Breast epithelium (tissue), 4 donors: ENCODE measurements at places on chromosomes 13 and 19. TPM values are rescaled to one million over a fixed set of nuclear protein-coding genes. Genes with fewer than 3 reads are reported as not detected.
A peak's percentile ranks its signal among the peaks of the same experiment; 100 is the strongest.

Gene ZNF331
- 19.5 TPM for total RNA-seq

Gene OR7C1
- total RNA-seq = 1.5 TPM

Gene CPT1C
- total RNA-seq = 2.8 TPM

- no peak overlapping the region for H3K4me3 ChIP-seq
- no peaks in the 10 kb centered on the region for H3K36me3 ChIP-seq
- H3K4me1 ChIP-seq = no peaks in the 10 kb centered on the region
- H3K27me3 ChIP-seq = no peaks in the 10 kb centered on the region
These were observed 11.1 kb upstream of the SPATA13 start for GRCh38 chr13:24149246-24150032.

GRCh38 chr19:1147934-1148549 lies 26.0 kb downstream of the SBNO2 start:
- H3K27ac ChIP-seq = no peak overlapping the region
- H3K36me3 ChIP-seq = no peaks in the 10 kb centered on the region
- DNase-seq = no peak
- H3K27me3 ChIP-seq = no peaks in the 10 kb centered on the region
- no peaks in the 10 kb centered on the region for H3K4me1 ChIP-seq

- no peak overlapping the region for H3K4me3 ChIP-seq
- DNase-seq = peak; percentile 30
- H3K36me3 ChIP-seq = no peaks in the 10 kb centered on the region
- no peaks in the 10 kb centered on the region for H3K4me1 ChIP-seq
- H3K27me3 ChIP-seq = no peaks in the 10 kb centered on the region
These were observed 38.0 kb upstream of the C13orf42 start for GRCh38 chr13:51148952-51149573.

GRCh38 chr19:4684312-4685095 lies 14.4 kb upstream of the MYDGF start:
- no peaks in the 10 kb centered on the region for H3K4me1 ChIP-seq
- no peak overlapping the region for H3K4me3 ChIP-seq
- no peak overlapping the region for H3K27ac ChIP-seq
- no peak for DNase-seq

DNA sequence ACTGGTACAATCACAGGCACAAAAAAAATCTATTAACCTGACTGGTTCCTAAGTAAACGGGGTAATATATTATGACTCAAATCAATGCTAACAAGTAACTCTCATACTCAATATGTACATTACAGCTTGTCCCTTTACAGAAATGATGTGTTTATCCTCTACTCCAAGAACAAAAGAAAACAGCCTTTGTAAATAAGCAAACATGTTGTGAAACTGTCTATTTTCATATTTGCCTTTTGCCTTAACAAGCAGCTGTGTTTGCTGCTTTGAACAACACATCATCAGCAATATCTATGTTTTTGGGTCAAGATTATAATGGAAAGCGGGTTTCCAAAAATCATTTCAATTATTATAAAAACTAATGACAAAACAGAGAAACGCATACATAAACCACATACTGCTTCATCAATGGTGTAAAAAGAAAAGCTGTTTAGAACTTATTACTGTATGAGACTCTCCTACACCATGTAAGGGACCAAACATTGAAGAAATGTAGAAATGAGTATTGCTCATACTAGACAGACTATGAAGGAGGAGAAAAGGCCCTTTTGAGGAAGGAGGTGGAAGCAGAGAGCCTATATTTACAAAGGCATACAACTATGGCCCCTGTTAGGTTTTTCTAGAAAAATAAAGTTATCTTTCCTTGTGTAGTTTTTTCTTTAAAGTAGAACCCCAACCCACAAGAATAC lies 14.8 kb downstream of the TBC1D4 start:
- no peaks in the 10 kb centered on the region for H3K4me1 ChIP-seq
- H3K27ac ChIP-seq = peak overlapping the region; percentile 35
- H3K4me3 ChIP-seq = no peak overlapping the region
- no peaks in the 10 kb centered on the region for H3K27me3 ChIP-seq
- DNase-seq = no peak

GRCh38 chr13:75607447-75607846 lies 28.7 kb upstream of the LMO7 start:
- DNase-seq = no peak
- H3K36me3 ChIP-seq = no peaks in the 10 kb centered on the region
- no peaks in the 10 kb centered on the region for H3K27me3 ChIP-seq
